ENCODE measurements at places on chromosomes 6 and 20. TPM values are rescaled to one million over a fixed set of nuclear protein-coding genes. Genes with fewer than 3 reads are reported as not detected.

The C6orf52 gene
- total RNA-seq: 0.56 TPM

The MATN4 gene
- not detected for total RNA-seq

The ITPA gene
- total RNA-seq: 53.7 TPM

The ARMH2 gene
- total RNA-seq: not detected

The HLA-F gene
- total RNA-seq: 3.8 TPM
